ENCODE measurements at places on chromosomes 11 and 22.

- no peak overlapping the region for H3K27ac ChIP-seq
- no peak overlapping the region for H3K4me3 ChIP-seq
- H3K4me1 ChIP-seq = no peaks in the 10 kb centered on the region
- peaks cover 26% of the 10 kb centered on the region for H3K27me3 ChIP-seq
Measured at GRCh38 chr11:17700991-17701390, 18.4 kb upstream of the MYOD1 start.

DNA sequence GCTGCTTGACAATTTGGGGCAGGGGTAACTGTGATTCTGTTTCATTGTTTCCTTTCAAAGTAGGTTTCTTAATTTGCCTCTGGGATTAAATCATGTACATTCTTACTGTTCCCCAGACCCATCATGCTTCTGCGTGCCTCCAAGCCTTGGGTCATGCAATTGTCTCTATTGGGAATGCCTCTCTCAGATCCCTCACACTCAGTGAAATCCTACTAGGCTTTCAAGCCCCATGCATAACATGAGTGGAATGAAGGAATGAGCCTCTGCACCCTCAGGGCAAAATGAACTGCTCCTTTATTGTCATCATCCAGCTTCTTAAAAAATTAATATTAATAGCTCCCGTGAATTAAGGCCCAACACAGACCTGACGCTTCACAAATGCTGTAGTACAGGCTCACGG lies 381.7 kb downstream of the TENM4 start:
- no peaks in the 10 kb centered on the region for H3K36me3 ChIP-seq
- no peak overlapping the region for H3K27ac ChIP-seq
- DNase-seq = no peak
- H3K4me1 ChIP-seq = no peaks in the 10 kb centered on the region

DNA sequence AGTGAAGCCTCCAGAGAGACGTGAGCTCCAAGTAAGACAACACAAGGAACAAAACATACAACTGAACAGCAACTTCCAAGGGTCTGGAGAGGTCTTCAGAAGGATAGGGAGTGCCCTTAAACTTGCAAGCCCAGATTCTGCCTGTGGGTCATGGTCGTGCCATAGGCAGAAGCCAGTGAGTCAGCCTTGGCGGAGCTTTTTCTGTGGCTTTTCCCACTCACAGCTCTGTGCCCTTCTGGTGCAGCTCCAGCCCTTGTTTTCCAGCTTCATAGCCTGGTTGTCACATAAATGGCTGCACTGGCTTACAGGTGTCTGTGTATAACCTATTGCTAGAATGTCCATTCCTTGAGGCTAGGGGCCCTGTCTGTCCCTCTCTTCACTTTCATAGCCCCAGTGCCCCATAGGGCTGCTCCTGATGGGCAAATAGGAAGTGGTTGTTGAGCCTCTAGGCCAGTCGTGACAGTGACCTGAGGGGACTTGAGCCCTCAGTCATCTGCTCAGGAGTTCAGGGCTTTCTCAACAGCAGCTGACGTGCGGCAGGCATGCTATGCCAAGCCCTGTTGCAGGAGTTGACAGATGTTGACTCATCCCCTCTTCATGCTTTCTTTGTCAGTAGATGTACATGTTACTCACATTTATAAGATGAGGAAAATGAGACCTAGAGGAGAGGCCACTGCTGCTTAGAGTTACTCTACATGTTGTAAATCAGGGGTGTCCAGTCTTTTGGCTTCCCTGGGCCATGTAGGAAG lies 7.4 kb downstream of the MED15 start:
- H3K4me1 ChIP-seq = peaks cover 75% of the 10 kb centered on the region

DNA sequence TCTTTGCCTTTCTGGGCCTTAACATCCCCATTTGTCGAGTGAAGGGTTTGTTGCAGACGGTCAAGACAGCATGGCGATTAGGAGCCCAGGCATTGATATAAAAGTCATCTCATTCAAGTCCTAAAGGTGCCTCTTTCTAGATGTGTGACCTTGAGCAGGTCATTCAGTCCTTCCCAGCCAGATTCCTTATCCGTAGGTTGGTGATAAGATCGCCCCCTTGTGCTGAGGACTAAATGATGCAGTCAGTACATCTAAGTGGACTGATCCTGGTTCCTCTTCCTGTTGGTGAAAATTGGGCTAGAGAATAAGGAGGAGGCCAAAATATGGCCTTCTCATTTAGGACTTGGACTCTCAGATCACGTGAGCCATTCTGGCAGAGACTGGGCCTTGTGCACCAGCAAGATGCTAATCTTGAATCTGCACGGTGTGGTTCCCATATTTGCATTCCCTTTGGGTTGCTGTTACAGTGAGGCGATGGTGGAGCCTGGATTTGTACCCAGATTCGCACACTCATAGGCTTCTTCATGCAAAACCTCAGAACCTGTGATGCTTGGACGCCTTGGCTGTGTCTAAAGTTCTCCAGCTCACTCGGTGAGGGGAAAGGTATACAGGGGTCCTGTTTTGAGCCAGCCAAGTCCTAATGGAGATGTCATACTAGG lies 156.8 kb downstream of the MYO18B start:
- H3K27me3 ChIP-seq = peaks cover 13% of the 10 kb centered on the region
- no peak for DNase-seq
- no peaks in the 10 kb centered on the region for H3K4me1 ChIP-seq
- no peak overlapping the region for H3K4me3 ChIP-seq

All from stimulated activated naive B cell treated with anti-CD40 and anti-IgM and Interleukin-4, amounts not matched to agents 10 μg/mL and 1 μg/mL and 100 μg/mL, for 72 hours (primary cell).